Adipose tissue (tissue), 3 donors: ENCODE measurements at places on chromosomes 11 and 22. TPM values are rescaled to one million over a fixed set of nuclear protein-coding genes. Genes with fewer than 3 reads are reported as not detected.

Gene NLRP6
- polyA plus RNA-seq, result 0.43 TPM

Gene IL18
- polyA plus RNA-seq, result 5.5 TPM

Gene OR5P2
- polyA plus RNA-seq, result not detected

Gene HNRNPUL2
- polyA plus RNA-seq, result 34.2 TPM

Gene FGF19
- polyA plus RNA-seq, result not detected

Gene ADM2
- 6.1 TPM for polyA plus RNA-seq

Gene TMPRSS5
- 1.7 TPM for polyA plus RNA-seq

Gene SCGB1C1
- polyA plus RNA-seq, result not detected

Gene TBRG1
- polyA plus RNA-seq, result 26.1 TPM

Gene BARX2
- polyA plus RNA-seq, result 0.11 TPM

Gene NXPE4
- not detected for polyA plus RNA-seq

Gene DDTL
- polyA plus RNA-seq, result 3.1 TPM

Gene MUC6
- not detected for polyA plus RNA-seq

Gene MS4A2
- 0.34 TPM for polyA plus RNA-seq

Gene RASSF10
- polyA plus RNA-seq, result 0.09 TPM

Gene VPREB1
- not detected for polyA plus RNA-seq

Gene ANO9
- polyA plus RNA-seq, result 2.7 TPM

Gene RAB36
- 1.6 TPM for polyA plus RNA-seq

Gene FAM118A
- polyA plus RNA-seq, result 40.5 TPM

Gene PANX3
- not detected for polyA plus RNA-seq

Gene PKDREJ
- 0.03 TPM for polyA plus RNA-seq

Gene OR2AG2
- polyA plus RNA-seq, result not detected

Gene ART1
- polyA plus RNA-seq, result not detected

Gene FOLR2
- polyA plus RNA-seq, result 52.4 TPM

Gene C11orf21
- 0.79 TPM for polyA plus RNA-seq

Gene ALDH3B1
- 8.7 TPM for polyA plus RNA-seq

Gene CHRM4
- 0.09 TPM for polyA plus RNA-seq

Gene MYOD1
- polyA plus RNA-seq, result not detected

Gene KCNJ5
- 0.48 TPM for polyA plus RNA-seq

Gene ZNF215
- 2.8 TPM for polyA plus RNA-seq

Gene SCARF2
- polyA plus RNA-seq, result 9.5 TPM
